ENCODE measurements at places on chromosomes 2 and 18.

GRCh38 chr2:204796581-204796980, 251.3 kb downstream of the PARD3B start:
- DNase-seq, result no peak

- peak; percentile 27 for DNase-seq
These were observed 1.1 kb upstream of the SATB2 start for GRCh38 chr2:199458806-199459285.

- DNase-seq, result no peak
These were observed 1272.2 kb upstream of the LRRTM1 start for GRCh38 chr2:81576713-81577112.

DNA sequence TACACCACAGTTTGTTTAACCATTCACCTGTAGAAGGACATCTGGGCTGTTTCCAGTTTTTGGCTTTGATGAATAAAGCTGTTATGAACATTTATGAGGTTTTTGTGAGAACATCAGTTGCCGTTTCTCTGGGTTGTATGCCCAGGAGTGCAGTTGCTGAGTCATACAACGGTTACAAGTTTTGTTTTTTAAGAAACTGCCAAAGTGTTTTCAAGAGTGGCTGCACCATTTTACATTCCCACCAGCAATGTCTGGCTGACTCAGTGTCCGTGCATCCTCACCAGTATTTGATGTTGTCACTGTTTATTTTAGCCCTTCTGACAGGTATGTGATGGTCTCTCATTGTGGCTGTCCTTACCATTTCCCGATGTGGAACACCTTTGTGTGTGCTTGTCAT, 48.0 kb upstream of the GPR17 start:
- no peak for DNase-seq

DNA sequence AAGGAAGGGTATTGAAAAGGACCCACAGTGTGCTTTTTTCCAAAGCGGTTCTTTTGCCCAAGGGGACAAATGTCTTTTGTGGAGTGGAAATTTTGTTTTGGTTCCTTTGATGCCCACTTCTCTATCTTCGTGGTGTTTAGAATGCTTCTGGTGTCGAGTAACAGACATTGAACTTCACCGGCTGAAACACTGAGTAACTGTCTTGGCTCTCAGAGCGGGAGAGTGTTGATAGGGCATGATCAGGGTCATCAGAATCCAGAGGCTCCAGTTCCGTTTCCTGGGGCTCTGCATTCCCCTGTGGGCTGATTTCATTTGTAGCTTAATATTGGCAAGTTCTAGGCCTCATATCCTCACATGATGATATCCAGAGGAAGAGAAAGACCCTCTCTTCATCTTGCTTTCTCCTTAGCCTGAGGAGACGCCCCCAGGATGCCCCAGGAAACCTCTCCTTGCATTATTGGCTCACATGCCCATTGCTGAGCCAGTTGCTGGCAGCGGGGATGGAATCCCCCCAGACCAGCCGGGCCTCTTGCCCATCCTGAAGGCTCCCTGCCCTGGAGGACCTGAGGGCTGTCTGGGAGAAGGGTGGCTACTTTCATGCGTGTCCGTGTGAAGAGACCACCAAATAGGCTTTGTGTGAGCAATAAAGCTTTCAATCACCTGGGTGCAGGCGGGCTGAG, 27.9 kb upstream of the AGFG1 start:
- no peak for DNase-seq

GRCh38 chr2:200578778-200579177, 7.0 kb upstream of the AOX1 start:
- no peak for DNase-seq

GRCh38 chr2:16525265-16525887, 140.3 kb downstream of the CYRIA start:
- DNase-seq, result no peak

- no peak for DNase-seq
These were observed 12.3 kb downstream of the CRIM1 start for GRCh38 chr2:36367895-36368353.

GRCh38 chr2:24123922-24124580, 782 bp downstream of the FAM228B start:
- DNase-seq, result no peak

- DNase-seq, result no peak
These were observed 3.5 kb upstream of the SMCHD1 start for GRCh38 chr18:2651981-2652380.

GRCh38 chr18:55500316-55501086, 87.5 kb downstream of the TCF4 start:
- DNase-seq, result no peak

DNA sequence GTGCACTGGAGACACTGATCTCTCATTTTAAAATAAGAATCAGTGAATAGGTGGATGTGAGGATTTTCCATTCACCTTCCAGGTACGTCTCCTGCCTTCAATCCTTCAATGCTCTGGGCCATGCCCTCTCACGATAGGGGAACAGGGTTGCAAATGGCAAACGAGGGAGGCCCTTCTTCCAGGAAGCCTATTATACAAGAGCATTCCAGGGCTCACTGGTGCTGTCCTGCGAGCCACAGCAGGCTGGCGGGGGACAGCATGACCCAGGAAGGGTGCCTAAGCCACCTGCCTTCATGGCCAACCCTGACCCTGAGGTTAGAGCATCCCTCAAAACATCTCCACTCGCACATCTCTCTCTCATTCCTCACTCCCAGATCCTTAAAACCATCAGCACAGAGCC, 20.6 kb upstream of the ID2 start:
- no peak for DNase-seq

DNA sequence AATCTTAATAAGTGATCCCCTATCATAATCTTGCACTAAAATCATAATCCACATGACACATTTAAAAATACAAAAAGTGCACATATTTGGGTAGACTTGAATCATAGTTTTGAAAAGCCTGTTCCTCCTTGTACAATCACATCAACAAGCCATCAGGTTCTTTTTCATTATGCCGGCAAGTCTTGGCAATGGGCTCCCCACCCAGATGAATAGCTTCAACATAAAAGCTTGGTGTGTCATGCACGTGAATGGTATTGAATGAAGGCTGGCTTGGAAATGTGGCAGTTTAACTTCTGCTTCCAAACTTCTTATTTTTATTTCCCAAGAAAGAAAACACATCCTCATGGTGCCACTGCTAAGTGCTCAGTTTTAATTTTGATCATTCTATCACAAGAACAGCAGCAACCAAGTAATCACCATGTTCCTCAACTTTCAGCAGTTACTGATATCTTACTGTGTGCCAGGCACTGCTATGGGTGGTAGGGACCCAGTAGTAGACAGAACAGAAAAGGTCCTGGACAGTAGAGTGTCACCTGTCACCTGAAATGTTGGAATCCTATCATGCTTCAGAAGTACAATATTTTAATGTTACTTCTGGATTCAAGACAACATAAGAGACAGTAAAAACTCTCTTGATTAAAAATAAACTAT, 89.9 kb downstream of the AP1S3 start:
- DNase-seq, result no peak

DNA sequence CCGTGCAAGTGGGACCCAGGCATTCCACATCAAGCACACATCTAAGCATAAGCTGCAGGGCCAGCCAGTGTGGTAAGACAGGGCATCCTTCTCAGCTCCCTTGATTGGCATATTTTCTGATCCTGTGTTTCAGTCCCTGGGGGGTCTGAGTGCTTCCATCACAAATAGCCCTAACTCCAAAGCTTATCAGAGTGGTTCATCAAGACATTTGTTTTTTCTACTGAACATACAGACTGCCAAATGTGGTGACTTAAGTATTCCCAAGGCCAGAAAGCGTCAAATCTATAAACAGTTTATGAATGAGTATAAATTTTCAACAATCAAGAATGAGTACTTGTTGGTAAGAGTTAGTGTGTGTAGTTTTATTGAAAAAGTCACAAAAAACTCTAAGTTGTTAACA, 18.8 kb downstream of the SPRED2 start:
- DNase-seq, result no peak

- DNase-seq, result no peak
These were observed 478.9 kb upstream of the HS6ST1 start for GRCh38 chr2:128797533-128797932.

DNA sequence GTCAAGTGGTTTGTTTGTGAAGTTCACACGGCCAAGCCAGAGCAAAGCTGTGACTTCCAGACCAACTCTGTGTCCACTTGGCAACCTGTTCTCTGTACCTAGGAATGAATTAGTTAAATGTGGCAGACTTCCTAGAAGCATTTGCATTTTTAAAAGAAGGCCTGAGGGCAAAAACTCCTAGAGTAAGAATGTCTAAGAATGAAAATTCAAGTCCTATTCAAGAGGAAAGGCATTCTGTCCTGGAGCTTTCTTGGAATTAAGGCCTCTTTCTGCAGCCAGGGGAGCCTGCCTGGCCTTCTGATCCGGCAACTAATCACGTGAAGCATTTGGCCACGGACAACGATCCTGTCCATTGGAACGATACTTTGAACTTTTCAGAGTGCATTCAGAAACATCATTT, 155.0 kb downstream of the SETBP1 start:
- DNase-seq, result no peak

DNA sequence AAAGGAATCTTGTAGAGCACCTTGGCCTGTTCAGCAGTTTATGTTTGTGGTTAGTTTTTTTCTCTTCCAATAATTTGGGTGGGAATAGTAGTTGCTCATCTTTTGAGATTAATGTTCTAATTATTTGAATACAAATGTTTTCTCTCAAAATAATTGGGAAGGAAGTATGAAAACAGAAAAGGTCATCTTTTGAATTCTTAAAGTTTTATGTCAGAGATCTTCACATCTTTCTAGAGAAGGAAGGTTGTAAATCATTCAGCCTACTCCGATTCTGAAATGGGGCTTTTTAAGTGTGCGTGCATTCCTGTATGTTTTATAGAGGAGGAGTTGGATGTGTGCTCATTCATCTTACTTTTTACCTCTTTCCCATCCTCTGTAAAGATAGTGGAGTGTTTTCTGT, 29.0 kb downstream of the GRHL1 start:
- no peak for DNase-seq

DNA sequence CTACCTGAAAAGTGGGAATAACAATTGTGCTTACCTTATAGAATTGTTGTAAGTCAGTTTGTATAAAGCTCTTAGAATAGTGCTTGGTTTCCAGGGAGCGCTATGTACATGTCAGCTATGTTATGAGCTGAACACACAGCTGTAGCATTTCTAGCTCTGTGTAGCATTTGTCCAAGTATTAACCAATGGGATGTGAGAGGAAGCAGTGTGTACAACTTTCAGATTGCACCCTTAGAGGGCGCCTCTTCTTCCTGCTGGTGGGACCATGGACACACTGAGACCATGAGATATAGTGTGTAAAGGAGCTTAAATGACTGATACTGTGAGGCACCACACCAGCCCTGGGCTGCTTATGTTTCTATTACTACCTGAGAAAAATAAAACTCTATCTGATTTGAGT, 380.2 kb downstream of the LNPK start:
- DNase-seq, result no peak

GRCh38 chr2:31526946-31527732, 53.6 kb downstream of the SRD5A2 start:
- no peak for DNase-seq

GRCh38 chr2:122753336-122753735, 997.9 kb downstream of the TSN start:
- DNase-seq, result no peak

DNA sequence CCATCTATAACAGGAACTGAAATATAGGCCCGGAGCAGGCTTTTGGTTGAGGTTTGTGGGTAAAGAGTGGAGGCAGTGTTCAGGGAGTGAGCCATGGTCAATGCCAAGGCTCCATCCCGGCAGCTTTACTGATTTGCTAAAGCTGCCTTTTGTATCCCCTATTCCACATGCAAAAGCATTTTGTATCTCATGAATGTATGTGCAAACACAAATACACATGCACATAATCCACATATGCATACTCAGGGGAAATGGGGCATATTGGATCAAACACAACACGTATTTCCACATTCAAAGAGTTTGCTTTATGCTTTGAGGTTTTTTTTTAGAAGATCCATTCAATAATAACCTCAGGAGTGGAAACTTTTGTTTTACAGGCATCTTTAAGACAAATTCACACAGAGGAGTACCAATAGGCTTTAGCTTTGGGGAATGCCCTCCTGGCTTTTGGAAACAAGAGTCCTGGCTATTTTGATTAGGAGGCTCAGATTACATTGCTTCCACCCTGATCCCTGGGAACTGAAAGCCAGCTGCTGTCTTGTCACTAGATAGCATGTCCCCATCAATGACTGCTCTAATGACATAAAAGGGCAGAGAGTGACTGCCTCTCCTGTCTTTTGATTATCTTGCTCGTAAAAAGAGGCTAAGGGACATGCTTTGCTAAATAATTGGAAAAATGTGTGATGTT, 263.2 kb downstream of the EN1 start:
- no peak for DNase-seq

DNA sequence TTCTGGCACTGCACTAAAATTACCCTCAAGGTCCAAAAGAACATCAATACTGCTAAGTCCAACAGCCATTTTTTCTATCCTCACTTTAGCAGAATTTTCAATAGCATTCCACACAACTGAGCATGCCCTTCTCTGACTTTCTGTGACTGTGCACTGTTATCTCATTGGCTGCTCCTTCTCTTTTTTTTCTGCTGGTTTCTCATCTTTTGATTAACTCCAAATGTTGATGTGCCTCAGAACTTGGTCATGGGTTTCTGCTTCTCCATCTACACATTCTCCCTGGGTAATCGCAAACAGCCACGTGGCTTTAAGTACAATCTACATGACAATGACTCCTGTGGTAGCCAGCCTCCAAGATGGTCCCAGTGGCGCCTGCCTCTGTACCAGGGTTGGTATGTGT, 75.0 kb upstream of the CD226 start:
- DNase-seq, result no peak

DNA sequence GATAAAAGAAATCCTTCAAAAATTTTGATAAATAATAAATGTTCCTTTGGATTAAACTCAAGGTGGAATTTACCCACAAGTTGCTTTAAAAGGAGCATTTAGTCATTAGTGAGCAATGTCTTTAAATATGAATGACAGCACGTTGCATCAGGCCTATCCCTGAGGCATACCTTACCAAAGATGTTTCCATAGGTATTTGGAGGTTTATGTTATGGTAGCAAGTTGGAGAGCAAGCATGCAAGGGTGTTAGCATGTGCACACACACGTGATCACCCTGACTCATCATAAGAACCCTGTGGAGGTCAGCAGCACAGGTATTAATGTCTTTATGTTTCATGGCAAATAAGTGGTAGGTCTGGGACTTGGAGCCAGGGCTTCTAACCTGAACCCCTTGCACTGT, 159.9 kb downstream of the ACTR3 start:
- DNase-seq, result no peak

DNA sequence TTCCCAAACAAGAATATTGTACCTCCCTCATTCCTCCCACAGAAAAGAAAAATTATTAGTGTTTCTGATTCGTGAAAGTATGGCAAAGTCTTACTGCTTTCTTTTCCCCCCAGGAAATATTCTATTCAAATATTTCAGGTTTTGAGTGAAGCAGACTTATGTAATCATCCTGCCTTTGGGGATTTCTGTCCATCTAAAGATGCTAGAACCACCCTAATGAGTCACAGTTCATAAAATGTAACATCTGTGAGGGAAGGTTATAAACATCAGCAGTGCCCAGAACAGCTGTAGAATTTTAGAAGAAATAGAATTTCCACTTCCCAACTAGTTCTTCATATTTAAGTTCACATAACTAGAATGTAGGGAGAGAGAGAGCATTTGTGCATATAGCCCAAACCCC, 39.0 kb downstream of the EEF1B2 start:
- no peak for DNase-seq

- DNase-seq, result no peak
These were observed 214.5 kb downstream of the SH3RF3 start for GRCh38 chr2:109343460-109343859.

Measured in CD4-positive, alpha-beta T cell treated with Interleukin-17A for 4 hours (primary cell).